ENCODE measurements at places on chromosomes 16 and 17. TPM values are rescaled to one million over a fixed set of nuclear protein-coding genes. Genes with fewer than 3 reads are reported as not detected.

DNA sequence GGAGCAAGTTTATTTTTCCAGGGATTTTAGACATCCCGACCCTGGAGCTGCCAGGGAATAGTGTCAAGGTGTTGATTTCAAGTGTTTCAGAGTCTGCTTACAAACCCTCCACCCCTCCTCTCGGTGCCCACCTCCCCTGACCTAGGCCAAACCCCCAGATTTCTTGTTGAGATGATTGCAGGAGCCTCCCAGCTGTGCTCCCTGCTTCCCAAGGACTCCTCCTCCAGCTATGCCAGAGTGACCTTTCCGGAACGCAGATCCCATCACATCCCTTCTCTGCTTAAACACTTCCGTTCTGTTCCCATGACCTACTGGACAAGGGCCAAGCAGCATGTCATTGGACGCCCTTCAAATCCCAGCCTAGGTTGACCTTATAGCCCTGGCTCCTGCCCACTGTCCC lies 23.7 kb upstream of the CDH1 start:
- no peaks in the 10 kb centered on the region for H3K27me3 ChIP-seq
- no peak overlapping the region for H3K27ac ChIP-seq
- DNase-seq, result no peak

Gene PRSS8
- total RNA-seq, result 3.9 TPM

Gene BEAN1
- 2.1 TPM for total RNA-seq

DNA sequence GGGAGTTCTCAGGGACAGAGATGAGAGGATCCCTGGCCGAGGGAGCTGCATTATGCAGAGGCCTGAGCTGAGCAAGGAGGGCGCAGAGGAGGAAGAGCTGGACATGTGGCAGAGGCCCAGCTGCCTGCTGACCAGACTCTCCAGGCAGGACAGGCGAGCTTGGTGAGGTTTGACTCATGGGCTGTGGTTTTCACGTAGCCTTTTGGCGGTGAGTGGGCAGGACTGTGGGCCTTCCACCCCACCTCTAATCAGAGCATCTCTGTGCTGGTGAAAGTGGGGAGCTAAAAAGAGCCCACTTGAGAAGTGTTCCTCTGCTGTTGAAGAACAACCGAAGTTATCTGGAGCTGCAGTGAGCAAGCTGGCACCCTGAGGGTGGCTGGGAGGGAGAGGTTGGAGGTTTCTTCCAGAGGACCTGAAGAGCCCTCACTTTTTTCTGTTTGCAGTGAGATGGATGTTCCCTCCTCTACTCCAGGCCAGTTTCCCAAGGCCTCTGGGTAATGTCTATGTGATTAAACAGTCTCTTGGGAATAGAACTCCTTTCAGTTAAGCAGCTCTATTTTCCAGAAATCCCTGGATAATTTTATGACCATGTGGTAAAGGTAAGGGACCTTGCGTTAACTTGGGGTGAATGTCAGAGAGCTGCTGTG lies 11.9 kb downstream of the EPN2 start:
- peaks cover 30% of the 10 kb centered on the region for H3K4me1 ChIP-seq
- H3K4me3 ChIP-seq, result no peak overlapping the region

- peaks cover 5% of the 10 kb centered on the region for H3K4me1 ChIP-seq
- H3K36me3 ChIP-seq, result no peaks in the 10 kb centered on the region
- no peak for DNase-seq
- no peak overlapping the region for H3K4me3 ChIP-seq
- no peaks in the 10 kb centered on the region for H3K27me3 ChIP-seq
- H3K27ac ChIP-seq, result no peak overlapping the region
Measured at GRCh38 chr17:5272322-5272721, 9.8 kb upstream of the RABEP1 start.

Gene AXIN2
- total RNA-seq, result 8.9 TPM

DNA sequence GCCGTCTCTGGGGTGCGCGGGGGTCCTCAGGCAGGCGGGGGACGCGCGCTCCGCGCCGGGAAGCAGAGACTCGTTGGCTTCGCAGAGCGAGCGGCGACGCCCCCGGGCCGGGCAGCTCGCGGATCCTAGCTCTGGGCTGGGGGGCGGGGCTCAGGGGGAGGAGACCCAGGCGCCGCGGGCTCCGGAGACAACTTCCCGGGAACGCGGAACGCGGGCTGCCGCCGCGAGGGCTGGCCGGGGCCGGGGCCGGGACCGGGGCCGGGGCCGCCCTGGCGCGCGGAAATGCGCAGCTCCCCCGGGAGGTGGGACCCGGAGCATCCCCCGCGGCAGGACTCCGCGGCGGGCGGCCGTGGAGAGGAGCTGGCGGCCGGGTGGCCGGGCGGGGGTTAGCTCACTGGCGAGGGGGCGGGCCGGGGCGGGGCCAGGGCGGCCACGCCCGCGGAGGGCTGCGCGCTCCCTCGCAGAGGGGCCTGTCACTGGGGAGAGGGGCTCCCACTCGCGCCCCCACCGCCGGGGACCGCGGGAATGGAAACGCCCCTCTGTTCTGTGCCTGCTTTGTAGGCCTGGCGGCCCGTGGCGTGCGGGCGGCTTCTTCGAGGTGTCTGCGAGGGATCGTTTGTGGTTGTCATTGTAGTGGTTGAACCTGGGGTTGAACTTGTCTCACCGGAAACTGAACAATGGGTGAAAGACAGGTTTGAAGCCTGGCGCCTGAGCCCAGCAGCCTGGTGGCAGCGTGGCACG lies at the start of gene GAS7:
Gene GAS7 (minus strand): TSS at position 98 of the 741 bp plus-strand sequence.
- DNase-seq, result no peak
- H3K27me3 ChIP-seq, result peaks cover 28% of the 10 kb centered on the region
- H3K36me3 ChIP-seq, result no peaks in the 10 kb centered on the region
- peak within 1 kb of the TSS; percentile 55 for H3K4me3 ChIP-seq
- H3K4me1 ChIP-seq, result no peaks in the 10 kb centered on the region
- no peak within 1 kb of the TSS for H3K27ac ChIP-seq

Gene CLN3
- 26.0 TPM for total RNA-seq

- peak; percentile 2 for DNase-seq
- H3K27me3 ChIP-seq, result peaks cover 20% of the 10 kb centered on the region
- H3K27ac ChIP-seq, result no peak overlapping the region
- H3K4me1 ChIP-seq, result no peaks in the 10 kb centered on the region
- peak overlapping the region; percentile 70 for H3K4me3 ChIP-seq
Measured at GRCh38 chr17:58756246-58757161, 850 bp downstream of the PPM1E start.

Gene MYH8
- not detected for total RNA-seq

- peak overlapping the region; percentile 95 for H3K27ac ChIP-seq
- H3K27me3 ChIP-seq, result no peaks in the 10 kb centered on the region
- no peak overlapping the region for H3K4me3 ChIP-seq
Measured at GRCh38 chr17:50174444-50174843, 8.6 kb downstream of the SGCA start.

DNA sequence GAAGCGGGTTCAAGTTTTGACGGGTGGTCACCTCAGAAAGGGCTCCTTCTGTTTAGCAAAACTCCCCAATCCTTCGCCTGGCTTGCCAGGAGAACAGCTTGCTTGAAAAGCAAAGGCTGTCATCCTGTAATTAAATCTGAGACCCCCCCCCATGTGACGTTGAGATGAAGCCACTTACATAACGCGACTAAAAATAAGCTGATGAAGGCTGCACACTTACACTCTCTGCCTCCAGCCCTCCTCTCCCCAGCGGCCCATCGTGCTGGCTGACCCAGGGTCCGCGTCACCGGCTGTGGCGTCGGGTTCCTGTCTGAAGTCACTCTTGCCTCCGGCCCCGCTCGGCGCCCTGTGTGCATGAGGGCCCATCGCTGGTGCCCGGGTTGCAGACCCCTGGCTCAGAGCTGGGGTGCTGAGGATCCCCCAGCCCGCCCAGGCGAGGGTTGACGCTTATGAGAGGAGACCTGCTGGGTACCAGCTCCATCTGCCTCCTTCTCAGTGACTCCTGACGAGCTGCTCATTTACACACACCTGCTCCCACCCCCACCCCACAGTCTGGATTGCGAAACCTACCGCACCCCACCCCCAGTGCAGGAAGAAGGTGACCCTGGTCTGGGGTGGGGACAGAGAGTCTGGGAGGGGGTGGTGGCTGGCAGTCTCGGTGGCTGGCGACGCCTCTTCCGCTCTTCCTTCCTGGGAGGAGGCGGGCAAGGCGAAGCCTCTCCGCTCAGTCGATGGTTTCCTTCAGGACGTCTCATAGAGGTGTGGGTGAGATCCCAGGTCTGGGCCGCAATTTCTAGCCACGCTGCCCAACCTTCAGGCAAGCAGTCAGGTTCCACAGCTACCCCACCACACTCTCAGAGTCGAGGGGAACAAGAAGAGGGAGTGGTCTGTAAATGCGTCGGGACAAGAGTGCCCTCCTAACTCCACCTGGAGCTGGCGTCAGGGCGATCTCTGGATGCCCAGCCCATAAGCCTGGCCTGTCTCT lies 3.1 kb upstream of the BAIAP2 start:
- H3K4me1 ChIP-seq, result peaks cover 18% of the 10 kb centered on the region
- H3K36me3 ChIP-seq, result no peaks in the 10 kb centered on the region
- no peak for DNase-seq
- H3K27me3 ChIP-seq, result peaks cover 5% of the 10 kb centered on the region

- H3K4me3 ChIP-seq, result no peak overlapping the region
- no peaks in the 10 kb centered on the region for H3K36me3 ChIP-seq
- DNase-seq, result no peak
- H3K27ac ChIP-seq, result no peak overlapping the region
- H3K27me3 ChIP-seq, result no peaks in the 10 kb centered on the region
Measured at GRCh38 chr16:12405089-12405488, 398.6 kb downstream of the CPPED1 start.

DNA sequence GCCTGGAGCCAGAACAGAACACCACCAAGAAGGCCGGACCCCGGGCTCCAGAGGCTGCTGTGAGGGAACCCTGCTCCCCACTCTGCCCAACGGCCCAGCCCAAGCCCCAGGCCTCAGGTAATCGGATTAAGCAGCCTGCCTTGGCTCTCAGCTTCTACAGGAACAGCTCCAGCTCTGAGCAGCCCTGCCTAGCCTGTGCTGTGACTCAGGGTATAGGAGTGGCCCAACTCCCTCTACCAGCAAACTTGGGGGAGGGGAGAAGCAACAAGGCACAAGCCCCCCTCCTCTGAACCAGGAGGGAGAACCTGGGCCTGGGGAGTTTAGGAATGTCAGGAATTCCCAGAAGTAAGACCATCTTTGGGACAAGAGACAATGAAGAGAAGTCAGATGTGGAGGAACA lies 849 bp upstream of the SOX15 start:
- peaks cover 31% of the 10 kb centered on the region for H3K36me3 ChIP-seq
- peak overlapping the region; percentile 82 for H3K27ac ChIP-seq
- peak; percentile 60 for DNase-seq
- H3K27me3 ChIP-seq, result no peaks in the 10 kb centered on the region

DNA sequence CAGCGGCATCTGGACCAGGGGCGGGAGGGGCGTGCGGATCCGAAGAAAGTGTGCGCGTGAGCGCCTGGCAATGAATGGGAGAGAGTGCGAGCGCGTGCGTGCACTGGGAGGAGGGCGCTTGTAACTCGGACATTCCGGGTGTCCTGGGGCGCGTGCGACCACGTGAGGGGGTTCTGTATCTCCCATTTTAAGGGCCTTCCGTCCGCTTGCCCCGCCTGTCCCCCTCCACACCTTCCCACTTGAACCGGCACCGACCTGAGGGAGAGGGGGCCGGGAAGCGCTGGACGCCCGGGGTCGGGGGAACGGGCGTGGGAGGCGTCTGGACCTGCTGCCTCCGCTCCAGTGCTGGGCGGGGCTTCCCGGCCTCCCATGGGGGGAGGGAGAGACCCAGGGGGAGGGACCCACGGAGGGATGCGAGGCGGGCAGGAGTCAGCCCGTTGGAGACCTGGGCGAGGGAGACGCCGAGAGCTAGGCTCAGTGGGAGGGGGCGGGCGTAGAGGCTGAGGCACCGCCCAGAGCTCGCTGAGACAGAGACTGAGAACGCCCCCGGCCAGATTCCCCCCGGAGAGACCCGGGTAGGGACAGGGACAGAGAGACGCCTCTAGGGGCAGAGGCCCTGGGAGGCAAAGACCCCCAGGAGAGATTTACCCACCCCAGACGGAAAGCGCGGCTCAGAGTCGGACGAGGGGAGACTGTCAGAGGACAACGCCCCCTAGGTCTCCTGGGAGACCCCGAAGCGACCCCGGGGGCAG lies at the start of gene KREMEN2:
Gene KREMEN2 (plus strand): TSS at position 553 of the 752 bp plus-strand sequence. CDS start 246 bp downstream, outside the sequence.
- H3K27ac ChIP-seq, result no peak within 1 kb of the TSS
- no peak for DNase-seq

DNA sequence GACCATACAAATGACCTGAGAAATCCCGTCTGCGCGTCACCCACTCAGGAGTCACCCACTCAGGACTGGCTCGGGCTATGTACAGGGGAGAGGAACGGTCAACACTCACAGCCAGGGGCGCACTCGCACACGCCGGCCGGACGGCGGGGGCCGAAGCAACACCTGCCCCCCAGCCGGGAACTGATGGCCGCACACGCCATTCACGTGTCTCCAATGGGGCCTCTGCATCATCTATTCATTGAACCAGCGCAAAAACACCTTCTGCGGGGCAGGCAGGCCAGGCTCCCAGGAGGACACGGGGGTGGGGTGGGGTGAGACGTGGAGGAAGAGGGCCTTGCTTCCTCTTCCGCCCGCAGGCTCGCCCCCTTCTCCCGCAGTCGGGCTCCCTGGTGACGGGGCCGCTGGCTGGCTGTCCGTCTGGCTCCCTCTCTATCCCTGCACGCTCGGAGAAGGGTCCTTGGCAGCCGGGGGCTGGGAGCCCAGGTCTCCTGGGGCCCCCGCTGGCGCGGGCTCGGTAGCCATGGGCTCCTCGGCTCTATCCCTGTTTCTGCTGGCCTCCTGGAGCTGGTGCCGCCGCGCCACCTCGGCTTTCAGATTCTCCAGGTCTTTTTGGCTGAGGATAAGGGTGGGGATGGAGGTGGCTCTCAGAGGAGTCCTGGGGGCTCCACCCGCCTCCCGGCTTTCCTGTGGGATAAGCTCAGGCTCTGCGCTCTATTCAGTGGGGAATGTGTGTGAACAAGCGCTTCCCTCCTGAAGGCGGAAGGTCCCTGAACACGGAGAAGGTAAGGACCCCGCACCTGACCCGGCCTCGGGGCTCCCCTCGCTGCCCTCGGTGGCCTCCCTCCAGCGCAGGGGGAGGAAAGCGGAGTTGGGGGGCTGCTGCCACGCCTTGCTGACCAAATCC lies 21.1 kb downstream of the CLUH start:
- DNase-seq, result no peak
- H3K27ac ChIP-seq, result no peak overlapping the region
- H3K4me1 ChIP-seq, result peaks cover 7% of the 10 kb centered on the region
- H3K4me3 ChIP-seq, result no peak overlapping the region

Gene TRAPPC2L
- total RNA-seq, result 59.1 TPM

DNA sequence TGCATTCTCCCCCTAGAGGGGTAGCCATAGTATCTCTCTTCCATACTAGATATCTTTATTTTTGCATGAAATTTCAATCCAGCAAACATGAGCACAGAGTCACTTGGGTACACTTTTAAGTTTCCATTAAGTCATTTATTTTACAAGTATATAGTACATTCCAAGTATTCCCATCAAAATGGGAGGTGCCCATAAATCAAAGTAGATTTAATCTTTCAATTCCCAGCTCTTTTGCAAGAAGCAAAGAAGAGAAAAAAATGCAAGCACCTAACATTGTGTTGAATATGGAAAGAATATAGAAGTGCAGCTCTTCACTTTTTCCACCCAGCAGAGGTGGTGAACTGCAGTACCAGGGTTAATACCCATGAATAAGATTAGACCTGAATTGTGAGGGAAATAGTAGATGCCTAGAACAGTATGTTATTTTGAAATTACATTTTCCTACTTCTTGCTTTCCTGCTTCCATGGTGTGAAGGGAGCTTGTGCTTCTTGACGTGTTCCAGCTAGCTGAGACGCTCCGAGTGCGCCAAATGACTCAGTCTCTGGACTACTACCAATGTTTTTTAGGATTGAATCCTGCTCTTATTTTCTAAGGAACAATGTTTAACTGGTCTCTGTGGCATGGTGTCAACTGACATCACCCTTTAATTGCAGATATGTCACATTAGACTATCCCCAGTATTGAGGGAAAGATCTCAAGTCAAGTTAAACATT lies 151.1 kb upstream of the MAF start:
- no peak overlapping the region for H3K4me3 ChIP-seq
- H3K27ac ChIP-seq, result no peak overlapping the region
- no peaks in the 10 kb centered on the region for H3K36me3 ChIP-seq
- H3K27me3 ChIP-seq, result no peaks in the 10 kb centered on the region

Measured in astrocyte (in vitro differentiated cells and primary cell).